NCI-H2029 treated with DMSO at 0.1 percent for 48 hours (cell line): ENCODE measurements at places on chromosomes 13 and 19.

DNA sequence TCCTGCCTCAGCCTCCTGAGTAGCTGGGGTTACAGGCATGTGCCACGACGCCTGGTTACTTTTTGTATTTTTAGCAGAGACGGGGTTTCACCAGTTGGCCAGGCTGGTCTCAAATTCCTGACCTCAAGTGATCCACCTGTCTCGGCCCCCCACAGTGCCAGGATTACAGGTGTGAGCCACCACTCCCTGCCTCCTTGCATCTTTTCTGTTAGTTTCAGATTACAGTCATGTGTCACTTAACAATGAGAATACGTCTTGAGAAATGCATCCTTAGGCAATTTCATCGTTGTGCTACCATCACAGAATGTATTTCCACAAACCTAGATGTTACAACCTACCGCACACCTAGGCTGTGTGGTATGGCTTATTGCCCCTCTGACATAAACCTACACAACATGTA, 180.4 kb downstream of the TM9SF2 start:
- no peak for DNase-seq

GRCh38 chr13:77928909-77929308, 10.3 kb upstream of the EDNRB start:
- no peak for DNase-seq

GRCh38 chr19:12526542-12526941, 24.7 kb downstream of the ZNF564 start:
- no peak for DNase-seq

GRCh38 chr19:17058236-17058635, 17.0 kb downstream of the HAUS8 start:
- DNase-seq = no peak

- DNase-seq = no peak
Measured at GRCh38 chr13:32381539-32381938, 46.4 kb downstream of the N4BP2L1 start.

DNA sequence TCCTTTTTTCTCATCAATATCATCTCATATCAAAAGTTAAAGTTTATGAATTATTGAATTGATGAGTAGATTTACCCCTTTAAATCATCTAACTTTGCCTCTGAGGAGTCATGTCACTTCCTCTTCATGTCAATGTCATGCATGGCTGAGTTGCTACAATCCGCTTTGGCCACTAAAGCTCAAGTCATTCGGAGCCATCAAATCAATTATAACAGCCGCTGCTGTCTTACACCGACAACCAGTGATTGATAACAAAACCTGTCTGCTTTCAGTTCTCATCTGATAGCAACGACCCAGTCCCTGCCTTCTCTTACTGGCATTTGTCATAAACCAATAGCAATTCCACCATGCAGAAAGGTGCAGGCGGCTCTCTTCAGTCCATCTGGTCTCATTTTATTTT, 429.3 kb downstream of the DIAPH3 start:
- DNase-seq = no peak

GRCh38 chr13:53079691-53080090, 51.1 kb downstream of the OLFM4 start:
- DNase-seq = no peak

DNA sequence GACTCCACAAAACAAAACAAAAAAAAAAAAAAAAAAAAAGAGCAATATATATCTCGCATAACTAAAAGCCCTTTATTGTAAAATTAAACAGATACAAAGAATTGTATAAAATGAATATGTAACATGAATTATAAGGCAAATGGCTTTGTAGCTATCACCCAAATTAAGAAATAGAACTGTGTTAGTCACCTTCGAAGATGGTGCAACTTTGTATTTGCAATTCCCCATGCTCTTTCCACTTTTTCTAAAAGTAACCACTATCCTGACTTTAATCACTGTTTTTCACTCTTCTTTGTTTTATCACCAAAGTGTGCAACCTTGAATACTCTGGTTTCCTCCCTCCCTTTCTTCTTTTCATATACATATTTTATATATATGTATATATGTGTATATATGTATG, 57.1 kb upstream of the HTR2A start:
- no peak for DNase-seq

- DNase-seq = no peak
Measured at GRCh38 chr19:47886010-47886559, at the start of gene SULT2A1. TSS of gene SULT2A1 (minus strand) at chr19:47886315. CDS start at chr19:47886257, 58 bp downstream.

- no peak for DNase-seq
Measured at GRCh38 chr19:51417810-51418157, 342 bp upstream of the SIGLEC10 start.

GRCh38 chr19:16203256-16204004, 5.7 kb downstream of the AP1M1 start:
- no peak for DNase-seq

GRCh38 chr19:49710372-49710951, 19.5 kb downstream of the CPT1C start:
- DNase-seq = no peak

DNA sequence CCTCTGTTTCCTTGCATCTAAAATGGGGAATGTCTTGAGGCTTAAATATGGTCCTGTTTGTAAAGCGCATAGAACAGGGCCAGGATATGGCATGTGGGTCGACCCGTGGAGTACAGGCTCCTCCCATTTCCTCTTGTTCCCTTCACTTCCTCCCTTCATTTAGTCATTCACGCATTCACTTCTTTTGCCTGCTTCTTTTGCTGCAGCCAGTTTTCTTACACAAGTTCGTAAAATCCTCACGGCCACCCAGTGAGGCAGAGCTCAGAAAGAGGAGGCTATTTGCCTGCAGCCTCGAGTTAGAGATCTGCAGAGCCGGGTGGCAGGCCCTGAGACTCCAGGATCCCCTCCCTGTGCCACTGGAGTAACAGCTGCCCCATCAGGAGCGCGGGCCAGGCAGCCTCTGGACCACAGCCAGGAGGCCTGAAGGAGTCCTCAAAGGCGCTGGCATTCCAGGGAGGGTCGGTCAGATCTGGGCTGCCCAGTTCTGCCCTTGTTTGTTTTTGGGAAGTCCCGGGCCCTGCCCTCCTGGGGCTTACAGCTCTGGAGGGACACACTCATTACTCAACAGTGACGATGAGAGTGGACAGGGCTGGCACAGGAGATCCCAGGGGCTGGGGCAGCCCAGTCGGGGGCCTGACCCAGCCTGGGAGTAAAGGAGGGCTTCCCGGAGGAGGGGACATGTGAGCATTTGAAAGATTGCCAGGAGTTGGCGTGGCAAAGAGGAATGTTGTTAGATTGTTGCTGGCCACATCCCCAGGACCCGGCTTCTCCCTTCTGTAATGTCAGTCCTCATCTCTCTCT, 4.6 kb downstream of the PPP5C start:
- peak; percentile 7 for DNase-seq

GRCh38 chr13:29073755-29074154, 253.6 kb downstream of the MTUS2 start:
- DNase-seq = peak; percentile 22

DNA sequence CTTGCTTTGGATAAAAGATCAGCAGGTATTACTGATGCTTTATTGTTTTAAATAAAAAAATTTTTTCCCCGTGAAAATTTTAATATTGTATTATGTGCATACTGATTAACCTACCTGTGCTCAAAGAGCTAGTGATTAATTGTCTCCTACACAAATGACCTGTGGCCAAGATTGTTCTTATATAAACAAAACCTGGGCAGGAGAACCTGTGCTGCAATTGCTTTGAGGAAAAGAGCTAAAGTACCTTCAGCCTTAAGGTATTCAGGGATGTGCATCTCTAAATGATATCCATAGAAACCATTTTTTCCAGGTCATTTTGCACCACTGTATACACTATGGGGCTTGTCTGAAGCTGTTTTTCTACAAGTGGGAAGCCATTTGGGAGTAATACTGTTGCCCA, 1.2 kb downstream of the FRY start:
- DNase-seq = no peak

GRCh38 chr13:109575821-109576220, 210.6 kb downstream of the IRS2 start:
- DNase-seq = peak; percentile 21

- DNase-seq = no peak
Measured at GRCh38 chr13:26225896-26226617, 3.9 kb upstream of the RNF6 start.

GRCh38 chr19:52221831-52222375, 32.1 kb downstream of the PPP2R1A start:
- DNase-seq = no peak

DNA sequence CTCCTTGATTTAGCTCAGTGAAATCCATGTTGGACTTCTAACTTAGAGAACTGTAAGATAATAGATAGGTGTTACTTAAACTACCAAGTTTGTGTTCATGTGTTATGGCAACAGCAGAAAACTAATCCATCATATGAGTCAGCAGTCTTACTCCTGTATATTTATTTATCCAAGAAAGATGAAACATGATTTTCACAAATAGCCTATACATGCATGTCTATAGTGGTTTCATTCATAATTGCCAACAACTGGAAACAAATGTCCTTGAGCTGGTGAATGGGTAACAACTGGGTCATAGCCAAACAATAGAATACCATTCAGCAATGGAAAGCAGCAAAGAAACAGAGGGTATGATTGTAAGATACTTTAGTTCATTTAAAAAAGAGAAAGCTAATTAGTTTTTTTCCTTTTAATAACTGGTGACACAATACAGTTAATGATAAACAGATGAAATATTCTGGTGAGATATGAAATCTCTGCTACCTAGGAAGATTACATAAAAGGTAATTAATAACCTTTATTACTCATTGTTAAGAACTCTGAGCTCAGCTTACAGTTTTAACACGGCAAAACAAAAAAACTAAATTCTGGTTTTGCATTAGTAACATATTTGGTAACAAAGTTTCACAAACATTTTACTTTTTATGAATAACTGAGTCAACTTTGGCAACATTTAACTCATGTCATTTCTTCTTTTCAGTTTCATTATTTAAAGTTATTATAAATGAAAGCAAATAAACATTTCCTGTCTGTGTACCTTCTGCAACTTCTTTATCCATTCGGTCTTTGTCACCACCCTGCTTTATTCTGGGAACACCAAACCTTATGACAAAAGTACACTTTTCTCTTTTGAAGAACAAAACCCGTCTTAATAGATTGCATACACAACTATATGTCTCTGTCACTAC, 181.3 kb downstream of the LIG4 start:
- DNase-seq = no peak

GRCh38 chr19:37594982-37595382, 306 bp downstream of the ZNF540 start:
- DNase-seq = no peak

- no peak for DNase-seq
Measured at GRCh38 chr13:68124437-68125086, 894.4 kb upstream of the PCDH9 start.

- no peak for DNase-seq
Measured at GRCh38 chr13:26590379-26590778, 32.9 kb downstream of the WASF3 start.

DNA sequence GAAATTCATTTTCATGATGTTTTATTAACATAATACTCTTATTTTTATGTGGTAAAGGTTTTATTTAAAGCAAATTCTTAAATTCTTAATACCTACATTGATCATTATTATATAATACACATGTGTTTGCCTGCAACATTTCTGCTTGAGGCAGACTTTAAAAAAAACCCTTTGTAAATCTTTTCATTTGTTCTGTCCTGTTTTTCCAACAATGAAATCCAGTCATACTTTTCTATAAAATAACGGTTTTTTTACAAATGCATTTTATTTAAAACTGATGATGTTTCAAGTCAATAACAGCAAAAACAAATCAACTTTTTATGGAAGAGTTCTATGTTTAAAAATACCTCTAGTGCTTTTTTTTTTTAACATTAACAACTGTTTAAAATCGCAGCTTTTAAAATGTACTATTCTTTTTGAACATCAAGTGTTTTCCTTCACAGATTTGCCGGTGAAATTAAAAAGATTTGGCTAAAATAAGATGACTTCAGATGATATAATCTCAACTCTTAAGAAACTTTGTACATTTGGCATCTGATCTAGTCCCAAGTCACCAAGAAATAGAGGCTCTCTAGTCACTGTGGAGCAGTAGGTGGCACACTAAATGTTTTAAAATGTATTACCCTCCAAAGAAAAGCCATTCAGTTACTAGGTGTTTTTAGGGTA, 5.1 kb downstream of the POU4F1 start:
- DNase-seq = no peak

DNA sequence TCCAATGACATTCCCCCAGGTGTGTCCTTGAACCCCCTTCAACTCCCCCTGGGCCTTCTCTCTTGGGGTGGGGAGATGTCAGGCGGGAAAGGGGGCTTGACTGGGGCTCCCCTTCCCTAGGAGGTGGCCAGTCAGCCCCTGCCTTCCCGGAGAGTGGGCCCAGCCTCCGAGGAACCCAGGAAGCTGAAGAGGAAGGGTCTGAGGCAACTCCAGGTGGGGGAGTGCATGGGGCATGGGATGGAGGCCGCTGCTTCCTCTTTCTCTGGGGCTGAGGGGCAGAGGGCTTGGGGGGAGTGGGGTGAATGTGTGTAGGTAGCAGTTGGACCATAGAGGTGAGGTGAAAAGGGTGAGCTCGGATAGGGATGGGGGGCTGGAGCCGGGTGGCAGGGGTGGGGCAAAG, 2.7 kb upstream of the INAFM1 start:
- DNase-seq = no peak

DNA sequence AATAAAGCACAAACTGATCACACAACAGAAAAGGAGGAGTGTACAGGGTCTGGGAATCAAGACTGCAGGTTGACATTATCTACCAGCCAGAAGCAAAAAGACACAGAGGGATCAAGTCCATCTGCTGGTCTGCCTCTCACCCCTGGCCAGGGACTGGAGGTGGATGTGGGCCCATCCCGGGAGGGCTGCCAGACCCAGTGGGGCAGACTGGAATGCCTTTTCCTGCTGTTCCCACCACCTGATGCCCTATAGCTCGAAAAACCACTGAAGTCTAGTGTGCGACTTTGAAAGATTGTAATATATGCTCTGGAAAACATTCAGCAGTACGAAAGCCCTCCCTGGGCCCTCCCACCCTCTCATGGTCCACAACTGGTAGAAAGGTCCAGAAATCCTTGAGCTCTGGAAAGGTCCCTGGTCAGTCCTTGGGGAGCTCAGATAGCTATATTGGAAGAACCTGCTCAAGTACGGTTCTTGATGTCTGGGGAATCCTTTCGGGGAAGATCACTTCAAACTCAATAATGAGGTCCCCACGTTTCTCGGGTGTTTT, 2.6 kb downstream of the DNAJB1 start:
- no peak for DNase-seq
